ENCODE measurements at places on chromosomes 2 and 18.

DNA sequence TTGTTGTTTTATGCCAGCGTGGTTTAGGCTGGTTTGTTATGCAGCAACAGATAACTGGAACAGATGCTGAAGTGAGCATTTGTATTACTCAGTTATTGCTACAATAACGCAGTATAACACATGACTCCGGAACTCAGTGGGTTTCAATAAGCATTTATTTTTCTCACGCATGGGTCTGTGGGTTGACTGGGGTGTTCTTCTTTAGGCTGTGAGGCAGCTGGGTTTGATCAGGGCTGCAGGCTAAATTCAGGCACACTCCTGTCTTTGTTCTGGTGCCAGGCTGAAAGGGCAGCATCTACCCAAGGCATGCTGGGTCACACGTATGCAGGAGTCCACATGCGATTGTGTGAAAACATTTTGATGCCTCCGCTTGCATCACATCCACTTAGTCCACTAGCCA is 3.8 kb upstream of the SLC1A4 start:
- no peak for DNase-seq

GRCh38 chr18:40810372-40810771 is 1144.7 kb upstream of the PIK3C3 start:
- no peak for DNase-seq

GRCh38 chr2:112688086-112688880 is 32.5 kb upstream of the NT5DC4 start:
- no peak for DNase-seq

GRCh38 chr2:68366083-68366560 is 1.0 kb downstream of the PLEK start:
- no peak for DNase-seq

DNA sequence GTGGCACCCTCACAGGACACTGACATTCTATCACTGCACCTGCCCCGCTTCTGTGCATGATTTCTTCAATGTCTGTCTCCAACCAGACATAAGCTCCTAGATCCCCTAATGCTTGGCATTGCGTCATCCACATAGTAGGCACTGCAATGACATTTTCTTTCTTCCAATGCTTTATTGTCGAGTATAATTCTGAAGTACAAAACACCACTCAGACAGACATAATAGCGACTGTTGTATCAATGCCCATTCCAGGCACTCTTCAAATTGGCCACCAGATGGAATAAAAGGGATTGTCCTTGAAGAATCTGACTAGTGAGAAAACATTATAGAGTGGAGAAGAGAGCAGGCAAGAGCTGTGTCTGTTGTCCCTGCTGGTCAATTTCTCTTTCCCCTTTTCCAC is 89.0 kb downstream of the LPIN1 start:
- no peak for DNase-seq

DNA sequence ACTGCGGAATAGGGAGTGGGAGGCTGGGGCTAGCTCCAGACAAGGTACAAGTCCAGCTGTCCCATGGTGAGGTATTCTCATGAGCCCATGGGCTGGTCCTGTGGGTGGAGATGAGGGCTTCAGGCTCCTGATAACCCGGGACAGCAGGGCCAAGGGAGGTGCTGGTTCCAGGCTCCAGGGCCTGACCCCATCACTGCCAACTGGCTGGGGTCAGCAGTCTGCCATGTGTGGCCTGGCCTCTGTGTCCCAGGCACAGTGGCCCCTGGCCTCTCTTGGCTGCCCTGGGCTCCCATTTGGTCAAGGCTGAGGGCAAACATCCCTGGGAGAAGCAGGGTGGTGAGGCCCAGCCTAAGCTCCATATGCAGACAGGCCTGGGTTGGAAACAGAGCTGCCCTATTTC is 966 bp upstream of the OXER1 start:
- no peak for DNase-seq

GRCh38 chr2:220503431-220503830 is 876.0 kb downstream of the SLC4A3 start:
- DNase-seq, result no peak

- no peak for DNase-seq
Observed at GRCh38 chr2:170345607-170346006, 167.7 kb downstream of the MYO3B start.

DNA sequence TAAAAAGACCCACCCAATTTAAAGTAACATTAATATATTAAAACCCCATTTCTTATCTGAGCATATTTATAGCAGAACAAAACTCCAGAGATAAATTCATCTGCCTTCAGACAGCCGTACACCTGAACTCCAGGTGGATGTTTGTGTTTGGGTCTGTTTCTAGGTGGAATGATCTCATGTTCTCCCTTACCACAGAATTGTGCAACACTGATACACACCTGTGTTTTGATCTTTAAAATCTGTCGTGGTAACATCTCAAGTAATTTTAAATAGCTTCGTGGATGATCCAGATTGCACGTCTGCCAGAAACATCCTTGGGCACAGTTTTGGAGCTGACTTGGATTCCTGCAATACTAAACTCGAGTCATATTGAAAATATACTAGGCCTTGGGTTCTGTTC is 207.5 kb upstream of the FOSL2 start:
- DNase-seq, result no peak

DNA sequence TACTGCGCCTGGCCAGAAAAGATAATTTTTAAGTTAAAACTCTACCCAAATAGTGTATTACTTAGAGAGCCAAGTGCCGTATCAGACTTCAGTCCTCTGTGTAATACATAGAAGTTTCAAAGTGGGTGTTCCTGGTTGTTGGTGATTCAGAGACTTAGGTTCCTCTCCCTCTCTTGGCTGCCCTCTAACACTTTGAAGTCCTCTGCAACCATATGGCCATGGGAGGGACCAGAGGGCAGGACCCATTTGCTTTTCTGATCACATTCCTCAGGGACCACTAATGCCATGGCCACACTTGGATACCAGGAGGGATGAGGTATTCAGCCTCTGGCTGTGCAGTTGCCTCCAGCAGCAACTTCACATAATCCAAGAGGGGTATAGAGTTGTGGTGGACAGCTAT is 131.5 kb downstream of the CAPN13 start:
- no peak for DNase-seq

DNA sequence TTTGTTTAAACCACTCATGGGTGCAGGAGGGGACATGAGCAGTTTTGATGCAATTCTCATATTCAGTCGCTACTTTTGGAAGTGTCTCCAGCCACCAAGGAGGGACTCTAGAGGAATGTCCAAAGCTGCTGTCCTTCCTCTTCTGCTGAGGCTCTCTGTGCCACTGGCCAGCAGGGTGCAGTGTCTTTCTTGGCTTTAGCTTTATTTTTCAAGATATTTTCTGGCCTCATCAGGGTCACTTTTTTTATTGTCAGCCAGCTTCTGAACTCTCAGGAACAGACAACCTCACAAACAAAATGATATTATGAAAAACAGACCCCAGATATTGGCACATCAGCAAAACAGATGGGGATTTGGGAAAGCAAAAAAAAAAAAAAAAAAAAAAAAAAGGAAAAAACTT is 289.3 kb upstream of the ZSWIM2 start:
- DNase-seq, result no peak

DNA sequence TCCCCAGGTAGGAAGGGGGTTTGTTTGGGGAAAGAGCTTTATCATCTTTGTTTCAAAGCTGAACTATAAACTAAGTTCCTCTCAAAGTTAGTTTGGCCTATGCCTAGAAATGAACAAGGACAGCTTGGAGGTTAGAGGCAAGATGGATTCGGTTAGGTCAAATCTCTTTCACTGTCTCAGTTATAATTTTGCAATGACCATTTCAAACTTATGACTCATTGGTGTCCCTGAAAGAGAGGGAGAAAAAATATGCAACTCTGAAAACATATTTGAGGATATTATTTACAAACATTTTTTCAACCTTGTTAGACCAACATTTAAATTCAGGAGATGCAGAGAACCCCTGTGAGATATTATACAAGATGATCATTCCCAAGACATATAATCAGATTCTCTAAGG is 95.7 kb downstream of the EFEMP1 start:
- DNase-seq, result no peak

DNA sequence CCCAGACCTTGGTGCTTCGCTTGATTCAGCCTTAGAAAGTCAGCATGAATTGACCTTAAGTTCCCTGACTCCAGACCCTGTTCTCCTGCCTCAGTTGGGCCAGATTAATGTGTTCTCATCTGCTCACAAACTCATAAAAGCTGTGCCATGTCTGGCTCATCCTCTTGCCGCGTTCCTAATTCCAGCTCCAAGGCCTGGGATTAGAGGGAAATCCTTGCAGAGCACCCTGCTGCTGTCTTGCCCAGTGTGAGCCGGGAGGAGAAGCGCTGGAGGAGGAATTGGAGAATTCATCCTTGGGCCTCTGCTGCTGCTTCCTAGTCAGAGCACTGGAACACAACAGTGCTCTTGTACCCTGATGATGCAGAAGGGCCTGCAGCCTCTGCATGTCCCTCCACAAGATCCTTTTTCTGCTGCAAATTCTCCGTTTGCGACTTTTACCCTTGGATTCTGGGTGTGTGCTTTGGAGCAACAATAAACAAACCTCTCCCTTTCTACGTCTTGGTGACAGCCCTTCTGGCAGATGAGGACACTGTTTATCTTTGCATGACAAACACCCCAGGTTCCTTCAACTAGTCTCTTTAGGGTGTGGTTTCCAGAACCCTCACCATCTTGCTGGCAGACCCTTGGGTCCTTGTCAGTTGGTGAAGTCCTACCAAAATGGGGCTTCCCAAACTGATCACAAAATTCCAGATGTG is 46.9 kb upstream of the CNGA3 start:
- DNase-seq, result no peak

DNA sequence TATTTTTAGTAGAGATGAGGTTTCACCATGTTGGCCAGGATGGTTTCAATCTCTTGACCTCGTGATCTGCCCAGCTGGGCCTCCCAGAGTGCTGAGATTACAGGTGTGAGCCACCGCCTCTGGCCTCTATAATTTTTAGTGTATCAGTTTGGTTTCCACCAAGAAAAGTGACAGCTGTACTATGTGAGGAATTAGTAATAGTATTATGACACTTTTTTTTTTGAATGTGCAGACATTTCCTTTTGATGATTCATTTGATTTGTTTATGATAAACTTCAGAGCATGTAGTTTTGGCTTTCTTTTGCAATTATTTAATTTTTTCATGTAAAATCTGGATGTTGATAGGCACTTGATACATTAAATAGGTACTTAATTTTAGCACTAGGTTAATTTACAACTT is 61.5 kb downstream of the PTPN4 start:
- no peak for DNase-seq

DNA sequence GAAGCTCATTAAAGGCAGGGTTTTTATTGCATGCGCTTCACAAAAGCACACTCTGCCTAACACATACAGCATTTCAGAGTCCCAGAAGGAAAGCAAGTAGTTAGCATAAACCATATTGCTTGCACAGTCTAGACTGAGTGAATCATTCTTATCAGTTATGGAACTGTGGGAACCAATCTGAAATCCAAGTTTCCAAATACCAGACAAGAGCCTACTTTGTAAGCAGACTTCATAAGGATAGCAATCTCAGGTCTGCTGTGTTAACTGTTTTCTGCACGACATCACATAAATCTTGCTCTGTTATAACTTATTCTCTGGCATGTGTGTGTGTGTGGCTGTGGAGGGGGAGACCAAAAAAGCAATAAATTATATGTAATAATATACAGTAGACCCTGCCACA is 608.1 kb upstream of the REG3G start:
- no peak for DNase-seq
